Liver (tissue), 10 donors: ENCODE measurements at places on chromosomes 7 and 10. TPM values are rescaled to one million over a fixed set of nuclear protein-coding genes. Genes with fewer than 3 reads are reported as not detected.

DNA sequence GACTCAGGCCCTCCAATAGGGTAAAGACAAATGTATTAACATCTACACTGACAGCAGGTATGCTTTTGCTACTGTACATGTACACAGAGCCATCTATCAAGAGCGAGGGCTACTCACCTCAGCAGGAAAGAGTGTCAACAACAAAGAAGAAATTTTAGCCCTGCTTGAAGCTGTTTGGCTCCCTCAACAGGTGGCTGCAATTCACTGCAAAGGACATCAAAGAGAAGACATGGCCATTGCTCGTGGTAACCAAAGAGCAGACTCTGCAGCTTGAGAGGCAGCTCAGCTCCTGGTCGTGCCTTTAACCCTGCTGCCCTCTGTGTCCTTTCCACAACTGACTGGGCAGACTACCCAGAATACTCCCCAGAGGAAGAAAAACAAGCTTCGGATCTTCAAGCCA is 5.1 kb downstream of the AKR1B15 start:
- no peaks in the 10 kb centered on the region for H3K36me3 ChIP-seq
- no peaks in the 10 kb centered on the region for H3K4me1 ChIP-seq
- no peak overlapping the region for H3K4me3 ChIP-seq
- H3K27ac ChIP-seq = no peak overlapping the region
- no peak for DNase-seq

GRCh38 chr10:15784662-15785300 is 65.1 kb upstream of the ITGA8 start:
- DNase-seq = no peak
- H3K4me1 ChIP-seq = no peaks in the 10 kb centered on the region
- H3K36me3 ChIP-seq = peaks cover 40% of the 10 kb centered on the region
- H3K27me3 ChIP-seq = no peaks in the 10 kb centered on the region
- H3K4me3 ChIP-seq = no peak overlapping the region
- no peak overlapping the region for H3K27ac ChIP-seq

- no peak overlapping the region for H3K27ac ChIP-seq
- H3K27me3 ChIP-seq = no peaks in the 10 kb centered on the region
- H3K4me3 ChIP-seq = no peak overlapping the region
- no peaks in the 10 kb centered on the region for H3K4me1 ChIP-seq
- H3K36me3 ChIP-seq = no peaks in the 10 kb centered on the region
- DNase-seq = no peak
Observed at GRCh38 chr10:120735773-120736371, 115.3 kb upstream of the WDR11 start.

Gene PDE1C
- total RNA-seq = 0.92 TPM

GRCh38 chr10:129758207-129759021 is 205.7 kb downstream of the EBF3 start:
- H3K27me3 ChIP-seq = no peaks in the 10 kb centered on the region
- H3K36me3 ChIP-seq = peaks cover 9% of the 10 kb centered on the region
- no peak overlapping the region for H3K4me3 ChIP-seq
- peaks cover 21% of the 10 kb centered on the region for H3K4me1 ChIP-seq

GRCh38 chr10:58791137-58791536 is 278.5 kb downstream of the BICC1 start:
- no peaks in the 10 kb centered on the region for H3K4me1 ChIP-seq
- no peaks in the 10 kb centered on the region for H3K36me3 ChIP-seq
- no peaks in the 10 kb centered on the region for H3K27me3 ChIP-seq
